ENCODE measurements at places on chromosomes 2 and 18.
A peak's percentile ranks its signal among the peaks of the same experiment; 100 is the strongest.

DNA sequence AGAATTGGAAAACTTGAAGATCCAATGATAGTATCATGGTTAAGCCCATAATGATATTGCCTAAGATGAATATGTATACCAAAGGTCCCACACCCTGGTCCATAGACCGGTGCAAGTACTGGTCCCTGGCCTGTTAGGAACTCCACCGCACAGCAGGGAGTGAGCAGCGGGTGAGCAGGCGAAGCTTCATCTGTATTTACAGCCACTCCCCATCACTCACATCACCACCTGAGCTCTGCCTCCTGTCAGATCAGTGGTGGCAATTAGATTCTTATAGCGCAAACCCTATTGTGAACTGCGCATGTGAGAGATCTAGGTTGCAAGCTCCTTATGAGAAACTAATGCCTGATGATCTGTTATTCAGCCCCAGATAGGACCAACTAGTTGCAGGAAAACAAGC lies 402.4 kb downstream of the EPHA4 start:
- DNase-seq, result no peak

DNA sequence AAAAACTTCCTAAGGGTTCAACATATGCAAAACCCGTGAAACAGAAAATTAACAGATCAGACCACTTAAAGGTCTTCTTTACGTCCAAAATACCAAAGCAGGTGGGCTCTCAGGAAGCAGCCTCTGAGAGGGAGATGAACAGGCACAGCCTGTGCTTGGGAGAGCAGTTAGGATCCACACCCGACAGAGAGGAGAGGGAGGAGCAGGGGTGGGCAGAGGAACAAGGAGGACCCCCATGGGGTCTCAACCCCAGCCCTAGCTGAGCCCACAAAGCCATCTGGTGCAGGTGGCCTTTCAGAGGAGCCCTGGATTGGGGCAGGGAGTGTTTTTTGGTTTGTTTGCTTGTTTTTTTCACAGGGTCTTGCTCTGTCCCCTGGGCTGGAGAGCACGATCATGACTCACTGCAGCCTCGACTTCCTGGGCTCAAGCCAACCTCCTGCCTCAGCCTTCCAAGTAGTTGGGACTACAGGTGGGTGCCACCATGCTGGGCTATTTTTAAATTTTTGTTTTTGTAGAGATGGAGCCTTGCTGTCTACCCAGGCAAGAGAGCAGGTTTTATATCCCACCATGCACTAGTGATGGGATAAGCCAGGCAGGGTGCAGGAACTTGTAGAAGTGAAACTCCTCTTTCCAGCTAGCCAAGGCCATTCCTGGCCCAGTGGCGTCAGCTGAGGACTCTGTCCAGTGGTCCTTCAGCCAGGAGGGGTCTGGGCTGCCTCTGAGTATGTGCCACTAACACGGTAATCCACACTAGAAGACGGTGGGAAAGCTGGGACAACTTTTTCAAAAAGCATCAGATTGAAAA lies 154.1 kb upstream of the HDAC4 start:
- DNase-seq, result no peak

GRCh38 chr2:120330946-120331822 lies 14.8 kb upstream of the INHBB start:
- DNase-seq, result peak; percentile 28

- no peak for DNase-seq
Measured at GRCh38 chr18:34592961-34593382, 117.1 kb upstream of the DTNA start.

DNA sequence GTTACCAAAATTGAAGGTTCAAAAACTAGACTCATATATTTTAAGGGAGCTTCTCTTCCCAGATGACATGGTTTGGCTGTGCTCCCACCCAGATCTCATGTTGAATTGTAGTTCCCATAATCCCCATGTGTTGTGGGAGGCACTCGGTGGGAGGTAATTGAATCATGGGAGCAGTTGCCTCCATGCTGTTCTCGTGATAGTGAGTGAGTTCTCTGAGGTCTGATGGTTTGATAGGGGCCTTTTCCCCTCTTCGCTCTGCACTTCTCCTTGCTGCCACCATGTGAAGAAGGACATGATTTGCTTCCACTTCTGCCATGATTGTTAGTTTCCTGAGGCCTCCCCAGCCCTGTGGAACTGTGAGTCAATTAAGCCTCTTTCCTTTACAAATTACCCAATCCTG lies 140.1 kb downstream of the MAIP1 start:
- DNase-seq, result no peak

- no peak for DNase-seq
Measured at GRCh38 chr18:70499218-70499691, 210.4 kb downstream of the SOCS6 start.

DNA sequence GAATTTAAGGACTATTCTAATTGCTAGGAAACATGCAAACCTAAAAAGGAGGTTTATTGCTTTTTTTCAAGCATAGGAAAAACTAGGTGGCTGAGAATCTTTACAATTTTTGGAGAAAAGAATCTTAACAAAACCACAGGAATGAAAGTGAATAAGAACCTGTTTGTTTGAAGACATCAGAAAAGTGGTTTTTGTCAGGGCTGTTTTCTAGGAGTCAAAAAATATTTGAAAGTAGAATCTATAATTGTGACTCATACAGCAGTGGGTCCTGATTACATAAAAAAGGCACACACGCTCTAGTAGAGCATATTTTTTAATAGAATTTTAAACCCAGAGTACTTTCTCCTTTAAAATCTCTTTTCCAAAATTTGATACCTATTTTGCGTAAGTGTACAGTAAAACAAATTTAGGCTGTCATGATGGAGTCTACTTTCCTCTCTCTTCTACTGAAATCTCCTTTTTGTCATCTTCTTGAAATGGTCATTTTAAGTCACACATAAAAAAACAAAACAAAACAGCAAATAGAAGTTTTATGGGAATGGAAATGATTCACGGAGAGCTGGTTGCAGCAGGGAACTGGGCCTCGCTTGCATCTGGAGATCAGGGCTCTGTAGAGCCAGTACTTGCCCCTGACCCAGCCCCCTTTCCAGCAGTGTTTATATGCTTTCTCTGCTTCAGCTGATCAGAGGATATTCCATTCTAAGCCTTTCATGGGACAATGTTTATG lies 59.1 kb upstream of the PELI1 start:
- DNase-seq, result no peak

DNA sequence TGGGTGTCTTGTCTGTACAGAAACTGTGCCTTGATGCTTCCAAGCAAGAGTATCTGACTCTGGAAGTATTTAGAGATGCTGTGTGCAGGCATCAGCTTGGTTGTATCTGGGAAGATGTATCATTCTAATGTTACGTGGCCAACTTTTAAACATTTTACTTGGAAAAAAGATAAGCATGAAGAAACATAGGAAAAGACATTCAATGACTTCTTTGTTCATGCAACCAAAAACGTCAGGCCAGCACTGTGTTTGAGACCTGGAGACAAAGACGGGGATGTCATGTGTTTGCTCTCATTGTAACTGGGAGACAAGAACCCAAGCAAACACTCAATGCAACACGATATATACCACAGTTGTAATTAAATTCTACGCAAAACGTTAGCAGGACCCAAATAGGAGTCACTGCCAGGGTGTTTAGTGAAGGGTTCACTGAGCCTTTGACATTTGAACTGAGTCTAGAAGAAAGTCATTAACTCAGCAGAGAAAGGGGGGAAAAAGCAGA lies 8.9 kb upstream of the SESTD1 start:
- no peak for DNase-seq

DNA sequence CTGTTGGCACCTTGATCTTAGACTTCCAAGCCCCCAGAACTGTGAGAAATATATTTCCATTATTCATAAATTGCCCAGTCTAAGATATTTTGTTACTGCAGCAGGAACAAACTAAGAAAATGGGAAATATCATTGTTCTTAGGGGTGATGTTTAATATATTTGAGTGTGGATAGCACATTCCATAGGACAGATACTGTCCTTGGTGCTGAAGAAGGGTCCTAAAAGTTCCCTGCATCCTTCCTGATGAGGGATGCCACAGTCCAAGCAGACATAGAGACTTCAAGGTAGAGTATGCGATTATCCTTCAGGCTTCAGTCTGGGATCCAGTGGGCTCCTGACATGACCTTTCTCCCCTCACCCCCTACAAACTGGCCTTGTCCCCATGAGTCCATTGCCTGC lies 689.0 kb downstream of the TDRD15 start:
- no peak for DNase-seq

DNA sequence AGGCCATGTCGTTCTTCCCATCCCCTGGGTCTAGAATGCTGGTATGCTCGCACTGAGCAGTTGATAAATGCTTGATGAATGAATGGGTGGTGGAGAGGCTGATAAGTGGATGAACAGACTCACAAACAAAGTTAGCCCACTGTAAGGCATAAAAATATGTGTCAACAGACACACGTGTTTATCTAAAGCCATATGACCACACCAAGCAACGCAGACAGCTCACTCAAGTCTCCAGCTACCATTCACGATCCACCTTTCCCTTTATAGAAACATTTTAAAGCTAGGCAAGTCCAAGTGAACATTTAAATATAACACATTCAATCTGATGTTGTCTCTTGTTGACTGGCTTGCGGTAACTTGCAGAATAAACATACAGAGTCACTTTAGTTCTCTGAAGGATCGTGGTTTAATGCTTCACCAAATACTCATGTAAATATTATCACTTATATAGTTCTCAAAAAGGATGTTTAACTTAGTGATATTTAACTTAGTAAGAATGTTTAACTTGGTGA lies 105.5 kb downstream of the NOL10 start:
- DNase-seq, result no peak

DNA sequence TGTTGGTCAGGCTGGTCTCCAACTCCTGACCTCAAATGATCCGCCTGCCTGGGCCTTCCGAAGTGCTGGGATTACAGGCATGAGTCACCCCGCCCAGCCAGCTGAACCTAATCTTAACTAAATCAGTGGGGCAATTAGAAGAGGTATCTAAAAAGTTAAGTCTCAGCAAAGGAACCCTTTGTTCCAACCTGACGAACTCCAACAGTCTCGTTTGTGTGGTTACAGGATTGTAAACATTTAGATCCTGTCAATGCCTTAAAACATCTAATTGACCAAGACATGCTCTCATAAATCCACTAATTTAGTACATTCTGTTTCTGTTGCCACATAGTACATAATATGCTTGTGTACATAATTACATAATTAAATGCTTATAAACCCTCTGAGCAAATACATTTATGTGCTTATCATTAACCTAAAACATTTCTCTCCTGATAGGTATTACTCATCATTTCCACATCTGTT lies 31.1 kb upstream of the STK39 start:
- DNase-seq, result no peak

DNA sequence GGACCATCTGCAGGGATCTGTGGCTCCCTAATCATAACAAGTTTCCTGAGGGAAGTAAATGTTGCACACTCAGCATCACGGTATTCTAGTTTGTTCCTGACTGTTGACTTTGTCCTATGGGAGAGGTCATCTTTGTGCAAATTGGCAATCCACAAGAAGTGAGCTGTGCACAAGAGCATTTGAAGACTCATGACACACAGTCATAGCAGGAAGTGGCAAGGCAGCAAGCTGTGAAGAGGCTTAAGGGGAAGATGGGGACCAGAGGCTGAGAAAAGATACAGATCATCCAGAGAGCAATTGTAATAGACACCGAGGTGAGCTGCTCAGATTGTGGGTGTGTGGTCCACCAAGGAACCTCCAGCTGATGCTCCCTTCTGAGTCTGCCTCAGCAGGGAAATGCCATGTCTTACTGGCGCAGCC lies 2.7 kb downstream of the TNP1 start:
- DNase-seq, result no peak

- peak; percentile 54 for DNase-seq
Measured at GRCh38 chr18:12744103-12744502, 41.3 kb downstream of the PSMG2 start.

DNA sequence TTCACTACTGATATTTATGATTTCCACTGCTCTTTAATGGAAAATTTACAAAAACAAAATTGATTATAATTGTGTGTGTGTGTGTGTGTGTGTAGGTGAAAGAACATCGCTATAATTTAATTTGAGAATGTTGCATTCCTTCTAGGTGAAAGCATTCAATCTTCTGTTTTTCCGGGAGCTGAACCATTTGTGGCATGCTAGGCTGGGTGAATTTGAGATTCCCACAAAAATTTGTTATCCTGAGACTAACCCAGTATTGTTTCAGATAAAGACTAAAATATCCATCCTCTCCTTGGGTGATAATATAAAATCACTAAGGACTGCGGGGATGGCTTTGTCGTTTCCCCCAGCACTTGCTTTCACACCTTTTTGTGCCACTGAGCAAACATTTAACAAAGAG lies 911.2 kb upstream of the PIK3C3 start:
- DNase-seq, result no peak

- DNase-seq, result no peak
Measured at GRCh38 chr2:1586923-1587840, 157.1 kb downstream of the PXDN start.

- DNase-seq, result no peak
Measured at GRCh38 chr2:175836361-175836760, 165.7 kb downstream of the LNPK start.

GRCh38 chr2:43480874-43481273 lies 115.0 kb downstream of the THADA start:
- no peak for DNase-seq

GRCh38 chr2:61952288-61952687 lies 46.8 kb downstream of the COMMD1 start:
- DNase-seq, result no peak

GRCh38 chr2:204065566-204065965 lies 129.0 kb downstream of the ICOS start:
- no peak for DNase-seq

DNA sequence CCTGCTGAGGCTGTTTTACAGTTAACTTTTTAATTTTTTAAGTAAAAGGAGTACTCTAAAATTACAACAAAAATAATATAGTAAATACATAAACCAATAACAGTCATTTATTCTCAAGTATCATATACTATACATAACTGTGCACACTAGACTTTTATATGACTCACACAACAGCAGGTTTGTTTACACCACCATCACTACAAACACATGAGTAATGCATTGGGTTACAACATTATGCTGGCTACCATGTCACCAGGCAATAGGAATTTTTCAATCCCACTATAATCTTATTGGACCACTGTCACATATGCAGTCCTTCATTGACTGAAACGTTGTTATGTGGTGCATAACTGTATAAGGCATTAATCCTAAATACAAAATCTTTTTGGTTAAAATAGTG lies 42.5 kb downstream of the RASGRP3 start:
- no peak for DNase-seq

DNA sequence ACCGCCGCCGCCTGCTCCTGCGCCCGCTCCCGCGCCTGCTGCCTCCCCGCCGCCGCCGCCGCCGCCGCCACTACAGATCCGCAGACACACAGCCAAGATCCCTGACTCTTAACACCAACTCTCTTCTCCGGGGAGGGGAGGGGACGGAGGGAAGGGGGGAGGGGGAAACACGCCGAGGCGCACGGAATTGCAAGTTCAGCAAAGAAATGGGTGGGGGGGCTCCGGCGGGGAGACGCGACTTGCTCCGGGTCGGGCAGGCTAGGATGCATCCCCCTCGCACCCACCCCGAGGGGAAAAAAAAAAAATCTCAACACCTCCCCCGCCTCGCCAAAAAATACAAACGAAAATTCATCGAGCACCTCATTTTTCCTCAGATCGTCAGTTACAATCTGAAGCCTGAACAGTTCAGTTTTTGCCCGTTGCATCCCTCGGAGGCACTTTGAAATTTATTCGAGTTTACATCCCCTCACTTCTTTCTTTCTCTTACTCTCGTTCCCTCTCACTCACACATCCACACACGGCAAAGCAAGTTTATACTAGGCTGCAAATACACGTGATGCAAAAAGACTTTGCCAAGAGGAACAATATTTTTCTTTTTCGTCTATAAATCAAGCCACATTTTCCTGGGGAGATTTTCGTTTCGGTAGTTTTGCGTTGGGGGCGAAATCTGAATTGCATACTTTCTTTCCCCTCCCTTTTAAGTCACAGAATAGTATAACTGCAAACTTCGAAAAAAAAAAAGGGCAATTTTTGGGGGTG lies at the start of gene TCF4:
Gene TCF4 (minus strand): TSS at position 82 of the 759 bp plus-strand sequence. CDS start 1,076 bp downstream, outside the sequence.
- peak; percentile 50 for DNase-seq

GRCh38 chr18:54127759-54128378 lies 96.6 kb downstream of the MBD2 start:
- DNase-seq, result no peak
